Activated CD4-positive, CD25-positive, alpha-beta regulatory T cell treated with anti-CD3 and anti-CD28 coated beads, Interleukin-2, amount 50 U/mL, for 72 hours (primary cell): ENCODE measurements at places on chromosomes 7 and 10.

DNA sequence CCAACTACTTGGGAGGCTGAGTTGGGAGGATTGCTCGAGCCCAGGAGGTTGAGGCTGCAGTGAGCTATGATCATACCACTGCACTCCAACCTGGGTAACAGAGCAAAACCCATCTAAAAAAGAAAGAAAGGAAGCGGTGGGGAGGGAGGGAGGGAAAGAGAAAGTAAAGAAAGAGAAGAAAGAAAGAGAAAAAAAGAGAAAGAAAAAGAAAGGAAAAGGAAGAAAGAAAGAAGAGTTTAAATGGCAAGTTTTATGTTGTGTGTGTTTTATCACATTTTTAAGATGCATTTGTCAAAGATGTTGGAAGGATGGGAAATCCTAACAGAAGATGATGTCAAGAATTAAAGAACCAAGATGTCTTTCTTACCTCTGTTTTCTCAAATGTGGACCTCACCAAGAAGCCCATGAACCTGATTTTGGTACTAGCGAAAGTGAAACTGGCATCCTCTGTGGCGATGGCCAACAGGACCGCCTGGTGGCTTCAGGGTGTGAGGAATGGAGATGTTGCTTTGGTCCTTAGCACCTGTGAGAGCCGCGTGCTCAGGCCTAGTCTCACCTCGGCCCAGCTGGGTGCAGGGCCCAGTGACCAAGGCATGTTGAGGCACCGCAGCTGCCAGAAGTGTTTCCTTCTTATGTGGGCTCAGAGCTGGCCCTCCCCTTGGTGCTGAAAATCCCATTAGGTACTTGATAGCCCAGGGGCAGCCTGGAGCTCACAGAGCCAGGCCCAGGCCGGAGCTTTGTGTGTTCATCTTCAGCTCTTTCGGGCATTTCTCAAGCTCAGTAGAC lies 9.8 kb downstream of the UCMA start:
- no peak for DNase-seq

GRCh38 chr7:143979359-143979758 lies 20.8 kb upstream of the OR6B1 start:
- no peak for DNase-seq

- peak; percentile 63 for DNase-seq
Observed at GRCh38 chr7:134140889-134141867, 14.0 kb downstream of the LRGUK start.

DNA sequence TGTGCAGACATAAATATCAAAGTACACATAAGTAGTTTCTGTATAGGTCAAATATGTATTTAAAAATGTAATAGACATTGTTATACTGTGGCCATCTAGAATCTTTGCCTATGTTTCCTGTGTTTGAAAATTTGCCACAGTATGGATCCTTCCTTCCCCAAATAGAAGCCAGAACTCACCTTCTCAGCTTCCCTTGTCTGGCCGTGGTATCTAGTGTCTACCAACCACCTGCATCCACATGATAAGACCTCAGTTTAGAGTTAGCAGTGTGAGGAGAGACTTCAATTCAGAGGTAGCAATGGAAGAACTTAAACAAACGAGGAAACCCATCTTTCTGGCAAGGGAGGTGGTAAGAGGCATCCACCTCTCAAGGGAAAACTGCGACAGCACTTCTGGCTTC lies 4.9 kb downstream of the TRDMT1 start:
- DNase-seq, result no peak

GRCh38 chr10:3825862-3826351 lies 40.9 kb upstream of the KLF6 start:
- no peak for DNase-seq
